Fibroblast of skin of back (primary cell): ENCODE measurements at places on chromosomes 5 and 9.

DNA sequence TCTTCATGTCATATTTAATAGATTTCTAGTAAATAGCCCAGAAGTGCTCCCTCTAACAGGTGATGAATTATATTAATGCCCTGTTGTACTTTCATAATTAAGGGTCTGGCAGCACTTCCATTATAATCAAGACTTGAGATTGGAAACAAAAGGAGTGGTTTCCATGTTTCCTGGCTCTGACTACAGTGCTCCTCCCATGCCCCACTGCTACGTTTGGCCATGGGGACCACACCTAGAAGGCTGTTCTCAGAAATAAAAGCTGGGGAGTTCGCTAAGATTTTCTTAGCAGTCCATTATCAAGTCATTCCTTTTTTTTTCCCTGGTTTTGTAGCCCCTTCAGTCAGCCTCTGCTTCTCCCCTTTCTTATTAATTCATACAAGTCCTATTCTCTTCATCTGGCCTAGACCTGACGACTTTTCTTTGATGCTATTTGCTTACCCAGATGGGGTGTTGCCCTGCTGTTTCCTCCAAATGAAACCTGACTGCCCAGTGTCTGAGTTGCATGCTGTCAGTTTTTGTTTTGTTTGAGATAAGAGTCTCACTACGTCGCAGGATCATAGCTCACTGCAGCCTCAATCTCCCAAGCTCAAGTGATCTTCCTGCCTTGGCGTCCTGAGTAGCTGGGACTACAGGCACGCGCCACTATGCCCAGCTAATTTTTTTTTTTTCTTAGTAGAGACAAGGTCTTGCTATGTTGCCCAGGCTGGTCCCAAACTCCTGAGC is 312.1 kb upstream of the EFNA5 start:
- DNase-seq = no peak

DNA sequence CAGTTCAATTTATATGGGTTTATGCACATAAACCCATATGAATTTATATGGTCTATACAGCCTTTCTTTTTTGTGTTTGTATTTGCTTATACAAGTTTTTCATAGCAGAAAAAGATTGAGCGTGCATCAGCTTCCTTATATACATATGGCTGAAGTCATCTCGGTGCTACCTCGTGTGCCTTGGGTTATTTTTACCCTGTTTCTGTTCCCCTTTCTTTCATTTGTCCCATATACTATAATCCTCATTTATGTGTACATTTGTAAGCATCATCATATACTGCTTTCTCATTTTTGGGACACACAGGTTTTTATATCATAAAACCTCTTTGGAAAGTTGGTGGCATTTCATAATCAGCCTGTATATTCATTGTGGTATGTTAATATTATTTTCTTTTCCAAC is 107.8 kb upstream of the ADAMTSL1 start:
- no peak for DNase-seq

- no peak for DNase-seq
Observed at GRCh38 chr5:530001-530955, 6.0 kb upstream of the SLC9A3 start.

- no peak for DNase-seq
Observed at GRCh38 chr5:33490071-33490665, 49.4 kb downstream of the TARS1 start.

DNA sequence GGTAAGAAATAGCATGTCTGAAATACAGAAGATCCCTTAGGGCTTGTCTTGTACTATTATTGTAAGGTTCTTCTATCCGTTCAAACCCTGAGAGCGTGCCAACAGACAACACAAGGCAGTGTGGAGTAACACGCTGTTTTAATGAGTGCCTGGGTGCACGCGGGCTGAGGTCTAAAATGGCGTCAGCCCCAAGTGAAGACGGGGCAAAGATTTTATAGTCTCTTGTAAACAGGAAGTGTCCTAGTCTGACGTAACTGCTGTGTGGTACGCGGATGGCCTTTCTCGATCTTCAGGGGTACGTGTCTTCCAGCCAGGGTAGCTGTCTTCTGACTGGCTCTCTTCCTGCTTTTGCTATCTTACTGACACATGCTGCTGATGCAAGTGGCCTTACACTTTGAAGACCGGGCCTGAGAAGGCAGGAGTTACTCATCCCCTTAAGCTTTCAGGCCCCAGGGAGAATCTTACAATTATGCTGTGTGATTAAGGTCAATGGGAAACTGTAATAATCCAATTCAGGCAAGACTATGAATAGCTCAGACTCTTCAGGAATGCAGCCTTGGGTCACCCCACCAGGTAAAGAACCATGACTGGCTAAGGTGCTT is 1812.0 kb upstream of the CDH9 start:
- no peak for DNase-seq

DNA sequence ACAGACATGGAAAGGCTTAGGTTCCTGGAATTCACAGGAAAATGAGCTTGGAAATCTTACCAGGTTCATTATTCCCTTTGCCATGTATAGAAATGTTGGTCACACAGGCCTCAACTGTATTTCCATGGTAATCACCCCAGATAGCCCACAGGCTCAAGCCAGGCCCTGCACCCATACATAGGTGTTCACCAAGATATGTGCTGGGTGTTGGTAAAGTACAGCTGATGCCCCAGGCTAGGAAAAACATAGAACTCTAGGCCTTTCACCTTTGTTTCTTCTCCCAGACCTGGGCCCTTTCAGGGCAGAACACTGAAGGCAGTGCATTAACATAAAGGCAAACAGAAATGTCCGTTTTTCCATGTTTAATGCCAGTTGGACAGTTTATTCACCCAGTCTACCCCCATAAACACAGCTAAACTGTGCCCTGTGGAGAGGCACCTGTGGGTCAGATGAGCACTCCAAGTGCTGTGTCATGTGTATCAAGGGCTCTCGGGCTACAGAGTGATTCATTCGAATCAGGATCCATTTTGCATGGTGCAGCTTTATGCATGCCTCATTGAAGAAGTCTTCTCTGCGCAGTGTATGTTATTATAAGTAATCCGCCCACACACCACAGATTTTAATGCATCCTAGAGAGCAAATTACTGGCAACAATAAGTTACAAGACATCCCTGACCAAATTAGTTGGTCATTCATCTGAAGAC is 93.4 kb upstream of the SLC30A5 start:
- no peak for DNase-seq

DNA sequence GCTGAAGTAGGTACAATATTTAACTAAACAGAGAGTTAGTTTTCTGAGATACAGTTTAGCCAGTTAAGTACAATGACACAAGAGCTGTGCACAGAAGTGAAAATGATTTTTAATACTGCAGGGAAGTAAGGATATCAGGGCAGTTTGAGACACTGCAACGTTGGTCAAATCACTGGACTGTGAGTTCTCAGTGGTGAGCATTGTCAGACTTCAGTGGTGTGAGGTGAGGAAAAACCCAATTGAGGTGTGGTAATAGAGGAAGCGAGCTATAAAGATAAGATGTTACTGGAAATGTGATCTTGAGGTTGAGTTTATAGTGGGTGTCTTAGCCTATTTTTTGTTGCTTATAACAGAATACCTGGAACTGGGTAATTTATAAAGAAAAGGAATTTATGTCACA is 12.8 kb upstream of the FBXL7 start:
- DNase-seq = no peak

DNA sequence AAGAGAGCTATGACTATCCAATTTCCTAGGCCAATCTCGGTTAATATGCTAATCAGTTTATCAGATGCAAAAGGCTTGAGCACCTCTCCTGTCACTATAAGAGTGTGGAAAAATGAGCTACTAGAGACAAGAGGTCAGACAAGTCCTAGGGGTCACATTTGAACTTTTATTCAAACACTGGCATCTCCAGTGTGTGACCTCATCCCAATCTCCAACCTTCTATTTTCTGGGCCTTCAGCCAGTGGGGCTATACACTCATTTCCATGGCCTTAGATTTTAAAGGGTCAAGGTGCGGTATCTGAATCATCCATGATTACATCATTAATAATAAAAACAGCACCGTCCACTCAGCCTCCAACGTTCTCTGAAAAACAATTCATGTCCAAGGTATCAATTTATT is 139.6 kb upstream of the LRRTM2 start:
- DNase-seq = no peak

DNA sequence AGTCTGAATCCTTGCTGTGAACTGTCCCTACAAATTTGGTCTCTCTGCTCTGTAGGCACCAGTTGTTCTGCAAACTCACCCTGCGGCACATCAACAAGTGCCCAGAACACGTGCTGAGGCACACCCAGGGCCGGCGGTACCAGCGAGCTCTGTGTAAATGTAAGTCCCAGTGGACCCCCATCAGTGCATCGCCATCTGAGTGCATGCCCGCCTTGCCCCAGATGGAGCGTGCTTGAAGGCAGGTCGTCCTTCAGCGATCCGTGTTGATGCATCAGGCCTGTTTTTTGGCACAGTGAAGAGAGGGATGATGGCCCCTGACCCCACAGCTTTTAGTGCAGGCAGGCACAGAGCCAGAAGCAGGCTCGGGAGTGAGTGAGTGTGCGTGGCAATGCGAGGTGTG is 1.3 kb downstream of the SURF2 start:
- DNase-seq = no peak

- DNase-seq = peak; percentile 72
Observed at GRCh38 chr9:111668026-111668573, 6.7 kb downstream of the GNG10 start.

DNA sequence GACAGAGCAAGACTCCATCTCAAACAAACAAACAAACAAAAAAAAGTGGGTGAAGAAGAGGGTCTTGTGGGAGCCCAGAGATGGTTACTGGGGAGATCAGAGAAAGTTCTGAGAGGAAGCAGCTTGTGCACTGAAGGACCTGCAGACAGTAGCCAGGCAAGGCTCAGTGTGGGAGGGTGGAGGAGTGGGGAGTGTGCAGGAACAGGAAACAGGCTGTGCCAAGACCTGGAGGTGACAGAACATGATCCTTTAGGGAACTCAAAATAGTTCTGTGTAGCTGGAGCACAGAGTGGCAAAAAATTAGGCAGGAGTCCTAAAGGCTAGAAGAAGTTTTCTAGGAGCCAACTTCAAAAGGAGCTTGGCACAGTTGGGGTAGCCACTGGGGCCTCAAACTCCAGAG is 19.2 kb upstream of the NANS start:
- peak; percentile 21 for DNase-seq
